Ovary (tissue), 10 donors: ENCODE measurements at places on chromosomes 7 and 10. TPM values are rescaled to one million over a fixed set of nuclear protein-coding genes. Genes with fewer than 3 reads are reported as not detected.

PNLIP gene
- total RNA-seq = not detected

DNA sequence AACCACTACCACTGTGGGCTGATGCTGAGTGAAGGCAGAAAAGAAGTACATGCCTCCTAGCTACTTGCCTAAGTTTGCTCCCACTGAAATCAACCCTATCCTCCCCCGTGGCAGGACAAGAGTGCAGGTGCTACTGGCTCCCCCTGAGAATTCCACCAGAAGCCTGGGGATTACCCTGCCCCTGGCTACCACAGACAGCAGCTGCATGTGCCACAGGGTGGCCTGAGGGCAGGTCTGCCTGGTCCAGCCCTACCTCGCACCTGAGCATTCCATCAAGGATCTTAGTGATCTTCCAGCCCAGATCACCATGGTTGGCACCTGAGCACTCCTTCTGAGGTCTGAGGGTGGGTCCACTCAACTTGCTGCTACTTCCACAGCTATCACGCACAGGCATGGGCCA lies 176.4 kb upstream of the SMIM30 start:
- DNase-seq = no peak
- peaks cover 3% of the 10 kb centered on the region for H3K27me3 ChIP-seq
- no peak overlapping the region for H3K27ac ChIP-seq
- no peaks in the 10 kb centered on the region for H3K4me1 ChIP-seq
- no peak overlapping the region for H3K4me3 ChIP-seq
- H3K36me3 ChIP-seq = no peaks in the 10 kb centered on the region

GRCh38 chr10:90326498-90327267 lies 531.2 kb downstream of the HTR7 start:
- no peak overlapping the region for H3K27ac ChIP-seq
- H3K4me1 ChIP-seq = no peaks in the 10 kb centered on the region
- no peaks in the 10 kb centered on the region for H3K36me3 ChIP-seq
- no peak for DNase-seq
- no peaks in the 10 kb centered on the region for H3K27me3 ChIP-seq

DNA sequence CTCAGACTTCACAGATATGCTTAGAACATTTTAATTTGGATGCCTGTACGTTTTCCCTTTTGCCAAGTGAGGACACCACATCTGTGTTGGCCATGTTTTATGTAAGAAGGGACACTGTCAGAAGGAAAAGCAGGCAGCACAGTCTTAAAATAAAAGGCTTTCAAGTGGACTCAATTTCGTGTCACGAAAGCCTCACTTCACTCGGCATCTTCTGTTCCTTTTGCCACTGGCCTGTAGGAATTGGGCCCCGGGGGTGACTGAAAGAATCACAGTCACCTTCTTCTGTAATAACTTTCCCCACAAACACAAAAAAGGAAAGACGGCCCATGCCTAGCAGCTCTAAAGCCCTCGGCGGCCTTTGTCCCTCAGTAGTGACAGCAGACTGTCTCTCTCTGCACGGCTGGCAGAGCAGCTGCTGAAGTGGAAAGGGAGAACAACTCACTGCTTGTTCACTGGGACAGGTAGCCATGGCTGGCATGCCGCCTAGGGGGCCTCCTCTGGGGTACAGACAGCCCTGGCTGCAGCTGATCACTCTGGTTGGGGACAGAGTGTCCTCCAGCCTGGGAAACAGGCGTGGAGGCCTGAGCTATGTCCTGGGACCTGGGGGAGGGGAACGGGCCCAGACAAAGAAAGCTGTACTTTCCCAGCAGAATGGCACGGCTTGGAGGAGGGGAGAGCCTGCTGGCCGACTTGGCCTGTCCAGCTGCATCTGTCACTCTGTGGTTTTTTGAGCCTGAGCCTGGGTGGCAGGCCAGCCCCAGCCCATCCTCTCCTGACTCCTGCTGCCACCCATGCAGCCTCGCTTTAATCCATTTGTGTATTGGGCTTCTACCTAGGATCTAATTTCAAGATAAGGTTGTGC lies 4.4 kb downstream of the RASSF4 start:
- H3K4me1 ChIP-seq = peaks cover 4% of the 10 kb centered on the region
- H3K36me3 ChIP-seq = no peaks in the 10 kb centered on the region
- H3K27ac ChIP-seq = no peak overlapping the region
- no peak for DNase-seq

- H3K27me3 ChIP-seq = no peaks in the 10 kb centered on the region
- peaks cover 11% of the 10 kb centered on the region for H3K4me1 ChIP-seq
- no peak overlapping the region for H3K27ac ChIP-seq
- H3K4me3 ChIP-seq = no peak overlapping the region
These were observed 173.4 kb downstream of the IMMP2L start for GRCh38 chr7:111388912-111389311.

ADRA2A gene
- total RNA-seq = 40.3 TPM

GRCh38 chr10:52437205-52437646 lies 123.1 kb downstream of the DKK1 start:
- H3K4me1 ChIP-seq = no peaks in the 10 kb centered on the region
- DNase-seq = no peak
- no peak overlapping the region for H3K4me3 ChIP-seq
- no peak overlapping the region for H3K27ac ChIP-seq
- no peaks in the 10 kb centered on the region for H3K36me3 ChIP-seq
